Fibroblast of the aortic adventitia (primary cell): ENCODE measurements at places on chromosomes 2 and 18. TPM values are rescaled to one million over a fixed set of nuclear protein-coding genes. Genes with fewer than 3 reads are reported as not detected.

The SPOPL gene
- total RNA-seq: 16.9 and 18.4 TPM in 2 replicates

The FOXI3 gene
- total RNA-seq: not detected in 2 replicates

The TMEFF2 gene
- 4.7 and 9.4 TPM in 2 replicates for total RNA-seq

The OTOS gene
- total RNA-seq: not detected in 2 replicates

The WNT6 gene
- not detected in 2 replicates for total RNA-seq

The ARHGAP28 gene
- total RNA-seq: 11.9 and 221 TPM in 2 replicates

The REG1B gene
- total RNA-seq: not detected in 2 replicates

The BMP10 gene
- total RNA-seq: not detected in 2 replicates

The EPHA4 gene
- total RNA-seq: 13.9 and 26.7 TPM in 2 replicates

The ATP6V1B1 gene
- 0.09 and 0.57 TPM in 2 replicates for total RNA-seq

The LINC00305 gene
- not detected in 2 replicates for total RNA-seq

The CELF4 gene
- not detected in 2 replicates for total RNA-seq

The ATP8B1 gene
- total RNA-seq: 11.2 and 80.4 TPM in 2 replicates

The C1QL2 gene
- not detected in 2 replicates for total RNA-seq

The MROH2A gene
- total RNA-seq: under 0.01 TPM in 1 of 2 replicates, not detected in the other

The FAM228A gene
- 0.18 and 1.3 TPM in 2 replicates for total RNA-seq

The HOXD13 gene
- not detected in 2 replicates for total RNA-seq

The SLC5A7 gene
- total RNA-seq: not detected in 2 replicates
